ENCODE measurements at places on chromosomes 12 and 14.

DNA sequence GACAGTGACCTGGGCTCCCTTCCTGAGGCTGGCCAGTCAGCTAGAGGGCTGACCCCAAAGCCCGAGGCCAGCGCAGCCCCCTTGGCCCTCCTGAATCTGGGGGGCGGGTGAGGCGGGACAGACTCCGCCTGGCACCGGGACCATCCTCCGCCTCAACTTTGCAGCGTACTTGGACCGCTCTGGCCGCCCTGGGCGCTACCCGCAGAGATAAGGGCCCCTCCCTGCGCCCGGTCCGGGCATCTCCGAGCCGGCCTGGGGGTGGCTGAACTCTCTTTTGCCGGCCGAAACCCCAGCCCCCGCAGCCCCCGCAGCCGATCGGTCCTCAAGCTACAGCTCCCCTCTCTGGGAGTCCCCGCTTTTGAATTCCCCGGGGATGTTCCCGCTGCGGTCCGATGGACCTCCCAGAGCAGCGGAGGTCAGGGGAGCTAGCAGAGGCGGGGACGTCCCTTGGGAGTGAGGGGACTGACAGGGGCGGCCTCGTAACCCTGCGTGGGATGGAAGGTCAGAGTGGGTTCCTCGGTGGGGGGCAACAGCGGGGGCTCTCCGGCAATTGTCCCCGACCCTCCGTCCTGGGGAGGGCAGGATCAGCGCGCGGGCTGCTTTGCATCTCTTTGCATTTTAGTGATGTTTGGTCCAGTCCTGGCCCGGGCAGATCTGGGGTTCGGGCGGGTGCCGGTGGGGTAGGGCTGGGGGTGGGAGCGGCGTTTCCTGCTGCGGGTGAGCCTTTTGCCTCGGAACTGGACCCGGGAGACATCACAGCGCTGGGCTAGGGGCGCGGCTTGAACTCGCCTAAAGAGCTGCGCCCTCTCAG lies at the start of gene CRIP1:
CRIP1 (plus strand) TSS at position 724 of the 811 bp plus-strand sequence. CDS start 374 bp downstream, outside the sequence.
- no peak for DNase-seq

- no peak for DNase-seq
Measured at GRCh38 chr14:49218436-49219092, 367.6 kb downstream of the RPS29 start.

GRCh38 chr14:41806366-41806975 lies 199.8 kb downstream of the LRFN5 start:
- no peak for DNase-seq

DNA sequence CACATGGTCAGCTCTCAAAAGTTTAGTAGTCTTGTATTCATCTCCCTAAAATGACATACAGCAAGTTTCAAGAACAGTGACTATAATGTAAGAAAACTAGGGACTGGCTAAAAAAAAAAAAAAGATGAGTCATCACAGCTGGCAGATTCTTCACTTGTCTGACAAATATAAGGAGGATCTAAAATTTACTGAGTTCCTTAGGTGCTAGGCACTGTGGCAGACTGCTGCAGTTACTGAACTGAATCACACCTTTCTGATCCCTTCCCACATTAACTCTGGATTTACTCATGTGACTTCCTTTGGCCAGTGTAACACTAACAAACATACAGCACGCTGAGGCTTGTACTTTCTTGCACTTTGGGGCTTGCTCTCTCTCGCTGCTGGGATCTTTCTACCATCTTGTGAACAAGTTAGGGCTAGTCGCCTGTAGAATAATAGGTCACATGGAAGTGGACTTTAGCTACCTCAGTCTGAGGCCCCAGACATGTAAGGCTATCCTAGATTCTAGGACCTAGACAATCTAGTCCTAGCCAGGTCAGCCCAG lies 32.1 kb downstream of the BAZ1A start:
- peak; percentile 74 for DNase-seq

GRCh38 chr12:98973395-98973794 lies 328.3 kb downstream of the APAF1 start:
- DNase-seq, result no peak

DNA sequence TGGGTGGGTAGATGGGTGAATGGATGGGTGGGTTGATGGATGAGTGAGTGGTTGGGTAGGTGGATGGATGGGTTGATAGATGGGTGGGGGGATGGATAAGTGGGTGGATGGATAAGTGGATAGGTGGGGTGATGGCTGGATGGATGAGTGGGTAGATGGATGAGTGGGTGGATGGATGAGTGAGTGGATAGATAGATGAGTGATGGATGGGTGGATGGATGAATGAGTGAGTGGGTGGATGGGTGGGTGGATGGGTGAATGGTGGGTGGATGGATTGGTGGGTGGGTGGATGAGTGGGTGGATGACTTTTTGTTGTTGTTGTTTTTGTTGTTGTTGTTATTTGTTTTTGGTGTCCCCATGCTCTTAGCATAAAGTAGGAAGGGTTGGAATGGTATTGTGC lies 45.5 kb downstream of the TBX5 start:
- DNase-seq, result no peak

DNA sequence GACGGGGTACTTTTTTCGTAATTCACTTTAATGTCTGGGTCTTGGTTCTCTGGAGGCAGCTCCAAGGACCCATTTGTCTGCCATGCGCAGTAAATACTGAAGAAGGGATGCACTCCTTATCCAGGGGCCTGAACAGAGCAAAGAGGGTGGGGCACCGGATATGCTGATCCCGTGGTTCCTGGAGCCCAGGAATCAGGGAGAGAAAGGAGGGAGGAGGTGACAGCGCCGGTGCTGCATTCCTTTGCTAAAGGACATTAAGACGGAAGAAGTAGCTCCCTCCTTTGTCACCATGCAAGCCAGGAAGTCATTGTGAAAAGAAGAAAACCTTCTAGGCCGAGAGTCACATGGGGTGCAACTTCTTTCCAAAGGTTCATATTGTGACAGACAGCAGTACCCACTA lies 1057.7 kb downstream of the VRK1 start:
- DNase-seq, result no peak

DNA sequence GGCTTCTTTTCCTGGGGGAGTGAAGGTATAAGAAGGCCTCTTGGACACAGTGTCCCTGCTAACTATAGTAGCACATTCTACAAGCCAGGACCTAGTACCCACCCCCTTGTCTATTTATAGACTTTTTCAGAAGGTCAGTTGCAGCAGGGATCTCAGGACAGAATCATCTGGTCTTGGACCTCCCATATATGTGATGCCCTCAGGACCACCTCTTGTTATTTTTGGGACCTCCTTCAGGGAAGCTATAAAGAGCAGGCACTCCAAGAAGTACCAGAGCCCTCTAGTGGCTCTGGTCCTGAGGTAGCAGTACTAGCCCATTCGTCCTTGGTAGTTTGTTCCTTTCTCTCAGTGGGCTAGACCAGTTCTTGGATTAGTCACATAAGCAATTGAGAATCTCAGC lies 4.3 kb downstream of the COQ10A start:
- DNase-seq, result peak; percentile 43

- peak; percentile 80 for DNase-seq
Measured at GRCh38 chr12:89663577-89664357, 44.9 kb downstream of the ATP2B1 start.

DNA sequence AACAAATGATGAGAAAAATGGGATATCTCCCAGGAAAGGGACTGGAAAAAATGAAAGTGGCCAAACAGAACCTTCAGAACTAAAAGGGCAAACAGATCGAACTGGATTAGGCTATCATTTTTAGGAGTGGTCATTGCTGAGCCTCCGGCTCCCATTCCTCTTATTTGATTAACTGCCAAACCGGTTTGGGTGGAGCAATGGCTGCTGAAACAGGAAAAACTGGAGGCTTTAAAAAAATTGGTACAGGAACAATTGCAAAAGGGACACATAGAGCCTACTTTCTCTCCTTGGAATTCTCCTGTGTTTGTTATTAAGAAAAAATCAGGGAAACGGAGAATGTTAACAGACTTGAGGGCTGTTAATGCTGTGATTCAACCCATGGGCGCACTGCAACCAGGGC lies 49.7 kb downstream of the TNFAIP2 start:
- DNase-seq, result no peak

GRCh38 chr14:99134516-99135046 lies 137.4 kb downstream of the BCL11B start:
- DNase-seq, result no peak

GRCh38 chr14:49982501-49982951 lies 89.6 kb downstream of the ARF6 start:
- DNase-seq, result peak; percentile 38

- no peak for DNase-seq
Measured at GRCh38 chr12:98096436-98096835, 419.0 kb upstream of the TMPO start.

- DNase-seq, result no peak
Measured at GRCh38 chr12:79063258-79063657, 198.7 kb downstream of the SYT1 start.

DNA sequence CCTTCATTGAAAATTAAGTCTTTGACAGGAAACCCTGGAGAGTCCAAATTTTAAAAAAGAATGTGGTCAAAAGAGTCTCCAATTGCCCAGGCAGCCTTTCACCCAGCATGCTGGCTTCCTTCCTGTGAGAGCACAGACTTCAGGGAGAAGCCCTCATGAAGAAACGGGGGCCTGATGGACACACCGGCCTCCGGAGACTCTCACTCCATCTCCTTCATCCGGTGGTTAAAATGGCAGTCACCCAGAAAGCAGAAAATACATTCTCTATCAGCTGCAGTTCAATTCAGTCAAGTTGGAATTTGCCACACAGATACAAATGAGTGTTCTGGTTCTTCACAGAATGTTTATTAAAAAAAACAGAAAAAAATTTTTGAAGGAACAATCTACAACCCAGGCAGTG lies 56.5 kb downstream of the CPM start:
- no peak for DNase-seq

DNA sequence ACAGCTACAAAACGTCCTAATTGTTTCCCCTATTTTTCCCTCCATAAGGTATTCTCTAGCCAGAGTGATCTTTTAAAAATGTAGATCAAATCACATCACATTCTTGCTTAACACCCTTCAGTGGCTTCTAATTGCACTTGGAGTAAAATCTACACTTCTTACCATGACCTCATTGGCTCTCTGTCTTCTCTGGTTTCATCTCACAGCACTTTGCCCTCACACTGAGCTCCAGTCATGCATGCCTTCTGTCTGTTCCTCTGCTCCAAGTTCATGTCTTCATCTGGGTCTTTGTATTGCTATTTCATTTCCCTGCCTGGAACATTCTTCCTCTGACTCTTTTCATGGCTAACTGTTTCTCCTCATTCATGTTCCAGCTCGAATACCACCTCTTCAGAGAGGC lies 220.4 kb upstream of the GARIN6 start:
- no peak for DNase-seq

GRCh38 chr12:8629486-8630033 lies 16.9 kb upstream of the AICDA start:
- peak; percentile 39 for DNase-seq

DNA sequence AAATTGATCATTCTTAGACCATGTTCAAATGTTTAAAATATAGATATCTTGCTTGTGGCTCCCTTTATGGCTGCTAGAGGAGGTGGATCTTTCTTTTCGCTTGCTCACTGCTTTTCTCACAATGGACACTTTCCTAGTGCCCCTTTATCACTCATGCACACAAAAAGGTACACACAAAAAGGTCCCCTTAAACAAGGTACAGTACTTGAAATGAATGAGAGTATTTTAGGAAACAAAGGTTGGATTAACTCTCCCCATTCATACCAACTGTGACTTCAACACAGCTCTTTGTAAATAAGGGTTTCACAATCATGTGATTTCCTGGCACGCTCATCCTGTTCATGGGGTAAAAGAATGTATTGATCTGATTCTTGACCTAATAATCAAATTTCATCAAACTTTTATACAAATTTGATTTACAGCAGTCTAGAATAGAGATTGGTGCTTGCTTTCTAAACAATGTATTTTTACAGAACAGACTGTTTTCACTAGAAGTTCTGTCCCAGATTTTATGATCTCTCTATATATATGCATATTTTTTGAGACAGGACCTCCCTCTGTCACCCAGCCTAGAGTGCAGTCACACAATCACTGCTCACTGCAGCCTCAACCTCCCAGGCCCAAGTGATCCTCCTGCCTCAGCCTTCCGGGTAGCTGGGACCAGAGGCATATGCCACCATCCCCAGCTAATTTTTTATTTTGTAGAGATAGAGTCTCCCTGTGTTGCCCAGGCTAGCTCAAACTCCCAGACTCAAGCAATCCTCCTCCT lies 34.4 kb upstream of the EPS8 start:
- no peak for DNase-seq

- no peak for DNase-seq
Measured at GRCh38 chr14:76941544-76941943, 87.0 kb downstream of the IRF2BPL start.

GRCh38 chr12:50621399-50622300 lies 116.9 kb downstream of the DIP2B start:
- DNase-seq, result no peak

DNA sequence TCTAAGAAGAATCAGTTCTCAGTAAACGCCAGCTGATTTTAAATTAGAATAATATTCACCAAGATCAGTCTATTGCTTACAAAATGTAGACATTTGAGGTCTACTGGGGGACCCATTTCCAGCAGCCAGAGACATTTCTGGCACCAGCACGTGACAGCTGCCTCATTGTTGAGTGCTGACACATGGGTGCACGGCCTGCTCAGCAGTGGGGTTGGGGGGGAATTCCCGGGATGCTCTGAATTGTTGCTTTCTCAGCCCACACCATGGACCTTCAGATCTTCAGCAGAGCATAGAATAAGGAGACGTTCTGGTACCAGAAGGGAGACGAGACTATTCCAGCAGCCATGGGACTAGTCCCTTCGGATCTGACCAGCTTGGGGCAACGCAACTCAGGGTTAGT lies 18.3 kb downstream of the PLEKHG7 start:
- DNase-seq, result no peak

DNA sequence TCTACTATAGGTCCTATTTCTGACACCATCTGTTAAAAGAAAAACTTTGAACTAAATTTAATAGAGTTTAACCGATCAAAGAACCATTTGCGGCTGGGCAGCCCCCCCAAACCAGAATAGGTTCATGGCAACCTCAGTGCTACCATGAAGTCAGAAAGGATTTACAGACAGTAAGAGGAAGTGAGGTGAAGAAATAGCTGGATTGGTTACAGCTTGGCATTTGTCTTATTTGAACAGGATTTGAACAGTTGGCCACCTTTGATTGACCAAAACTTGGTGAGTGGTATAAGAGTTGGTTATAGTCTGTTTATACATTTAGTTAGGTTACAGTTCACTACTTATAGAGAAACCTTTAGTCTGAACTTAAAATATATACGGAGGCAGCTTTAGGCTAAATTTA lies 88.9 kb downstream of the TXNDC16 start:
- no peak for DNase-seq

GRCh38 chr14:100313464-100314230 lies 7.4 kb upstream of the SLC25A29 start:
- DNase-seq, result no peak

GRCh38 chr14:50082784-50083466 lies 33.4 kb downstream of the VCPKMT start:
- DNase-seq, result peak; percentile 83

- DNase-seq, result no peak
Measured at GRCh38 chr14:63448841-63449240, 94.3 kb downstream of the PPP2R5E start.
